ELR (cell line): ENCODE measurements at places on chromosomes 6 and 20.

DNA sequence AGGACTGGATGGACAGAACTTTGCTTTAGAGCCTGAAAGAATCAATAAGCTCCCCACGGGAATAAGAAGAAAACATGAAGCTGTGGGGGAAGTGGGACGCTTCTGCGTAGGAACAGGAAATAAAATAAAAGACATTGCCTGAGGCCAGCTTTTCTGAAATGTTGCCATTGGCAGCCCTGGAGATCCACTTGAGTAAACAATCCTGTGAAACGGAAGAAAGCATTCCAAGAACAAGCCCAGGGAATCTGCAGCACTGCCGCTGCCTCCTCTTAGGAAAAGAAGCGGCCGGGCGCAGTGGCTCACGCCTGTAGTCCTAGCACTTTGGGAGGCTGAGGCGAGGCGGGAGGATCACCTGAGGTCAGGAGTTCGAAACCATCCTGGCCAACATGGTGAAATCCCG, 182.3 kb upstream of the RALGAPA2 start:
- DNase-seq = no peak

GRCh38 chr20:41992481-41992880, 374.3 kb upstream of the CHD6 start:
- no peak for DNase-seq

- DNase-seq = no peak
Observed at GRCh38 chr6:158459726-158460125, 100.2 kb upstream of the TMEM181 start.

DNA sequence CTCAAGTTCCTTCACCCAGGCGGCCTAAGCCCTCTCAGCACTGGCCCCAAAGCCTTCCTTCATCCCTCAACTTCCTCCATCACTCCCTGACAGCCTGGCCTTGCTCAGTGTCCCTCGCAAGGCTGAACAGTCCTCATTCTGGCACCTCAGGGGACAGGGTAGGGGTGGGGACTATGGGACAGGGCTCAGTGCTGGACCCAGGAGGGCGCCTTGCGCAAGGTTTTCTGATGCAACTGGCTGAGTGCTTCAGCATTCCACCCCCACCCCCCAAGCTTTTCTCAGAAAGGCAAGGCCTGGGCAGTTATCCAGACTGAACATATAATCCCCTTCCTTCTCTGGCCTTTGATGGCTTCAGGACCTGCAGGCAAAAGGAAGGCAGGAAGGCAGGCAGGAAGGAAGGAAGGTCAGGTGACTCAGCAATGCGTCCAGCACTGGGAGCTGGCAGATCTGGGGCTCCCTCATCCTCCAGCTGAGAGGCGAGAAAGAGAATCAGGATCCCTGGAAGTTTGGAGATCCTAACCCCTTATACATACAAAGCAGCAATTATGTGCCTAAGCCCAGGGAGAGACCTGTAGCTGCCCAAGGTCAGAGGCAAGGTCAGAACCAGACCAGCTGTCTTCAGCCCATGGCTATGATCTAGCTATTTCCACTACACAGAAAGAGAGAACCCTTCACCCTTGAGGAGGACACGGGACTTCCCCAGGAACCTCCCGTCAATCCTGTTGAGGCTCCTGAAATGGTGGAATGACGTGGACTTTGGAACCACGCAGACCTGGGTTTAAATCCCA, 8.6 kb upstream of the TRIB3 start:
- peak; percentile 94 for DNase-seq

GRCh38 chr20:10591946-10592521, 81.8 kb downstream of the JAG1 start:
- peak; percentile 30 for DNase-seq

GRCh38 chr6:10401632-10402223, 13.1 kb downstream of the TFAP2A start:
- DNase-seq = no peak
